ENCODE measurements at places on chromosomes 11 and 22.

GRCh38 chr11:9461760-9462134 is 935 bp downstream of the ZNF143 start:
- no peak for DNase-seq

- DNase-seq, result no peak
These were observed 2.5 kb upstream of the TPST2 start for GRCh38 chr22:26592421-26592891.

DNA sequence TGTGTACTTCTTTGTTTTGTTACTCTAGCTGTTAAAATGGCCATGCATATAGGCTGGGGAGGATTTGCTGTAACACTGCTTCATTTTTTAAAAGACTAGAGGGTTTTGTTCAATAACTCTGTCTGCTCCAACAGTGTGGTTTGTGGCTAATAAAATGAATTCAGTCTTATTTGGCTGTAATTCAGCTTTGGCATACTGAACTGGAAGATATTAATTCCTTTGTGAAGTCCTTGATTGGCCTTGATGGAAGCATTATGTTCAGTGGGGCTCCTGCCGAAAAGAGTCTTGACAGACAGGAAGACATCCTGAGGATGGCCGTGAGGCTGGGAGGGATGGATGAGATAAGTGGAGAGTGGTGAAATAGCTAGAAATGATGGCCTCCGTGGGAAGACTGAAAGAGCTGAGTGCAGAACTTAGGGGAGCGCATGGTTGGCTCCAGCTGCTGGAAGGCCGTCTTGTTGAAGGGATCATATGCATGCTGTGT is 44.8 kb upstream of the MYO18B start:
- DNase-seq, result no peak

GRCh38 chr11:122998727-122999366 is 17.2 kb upstream of the BSX start:
- DNase-seq, result no peak

DNA sequence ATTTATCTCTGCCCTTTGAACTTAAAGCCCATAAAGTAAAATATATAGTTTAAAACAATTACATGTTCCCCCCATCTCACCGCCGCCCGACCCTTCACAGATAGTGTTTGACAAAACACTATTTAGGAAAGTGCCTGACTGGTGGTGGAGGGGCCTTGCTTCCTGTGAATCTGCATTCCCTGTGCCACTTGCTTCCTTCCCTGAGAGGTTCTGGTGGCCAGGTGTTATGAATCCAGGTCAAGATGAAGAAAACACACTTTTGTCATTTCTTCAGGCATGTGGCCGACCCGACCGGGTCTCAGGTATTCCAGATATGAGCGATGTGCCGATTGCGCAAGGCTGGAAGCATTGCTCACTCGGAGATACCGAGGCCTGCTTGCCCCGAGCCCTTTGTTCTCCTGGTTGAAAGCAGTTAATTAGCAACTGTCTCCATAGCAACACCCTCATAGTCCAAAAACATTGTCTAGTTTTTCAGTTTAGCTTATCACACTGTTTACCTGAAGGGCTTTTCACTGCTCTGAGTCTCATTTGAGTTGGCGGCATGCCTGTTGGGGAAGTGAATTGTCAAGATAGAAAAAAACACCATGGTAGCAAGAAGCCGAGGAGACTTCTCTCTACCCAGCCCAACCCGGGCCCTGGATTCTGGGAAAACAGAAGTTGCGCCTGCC is 128.3 kb downstream of the TEAD1 start:
- DNase-seq, result peak; percentile 99

- no peak for DNase-seq
These were observed 33.8 kb upstream of the LRRC32 start for GRCh38 chr11:76704171-76704948.

GRCh38 chr11:19393941-19394340 is 153.2 kb upstream of the E2F8 start:
- DNase-seq, result no peak

GRCh38 chr11:35629914-35630313 is 11.7 kb downstream of the FJX1 start:
- no peak for DNase-seq

DNA sequence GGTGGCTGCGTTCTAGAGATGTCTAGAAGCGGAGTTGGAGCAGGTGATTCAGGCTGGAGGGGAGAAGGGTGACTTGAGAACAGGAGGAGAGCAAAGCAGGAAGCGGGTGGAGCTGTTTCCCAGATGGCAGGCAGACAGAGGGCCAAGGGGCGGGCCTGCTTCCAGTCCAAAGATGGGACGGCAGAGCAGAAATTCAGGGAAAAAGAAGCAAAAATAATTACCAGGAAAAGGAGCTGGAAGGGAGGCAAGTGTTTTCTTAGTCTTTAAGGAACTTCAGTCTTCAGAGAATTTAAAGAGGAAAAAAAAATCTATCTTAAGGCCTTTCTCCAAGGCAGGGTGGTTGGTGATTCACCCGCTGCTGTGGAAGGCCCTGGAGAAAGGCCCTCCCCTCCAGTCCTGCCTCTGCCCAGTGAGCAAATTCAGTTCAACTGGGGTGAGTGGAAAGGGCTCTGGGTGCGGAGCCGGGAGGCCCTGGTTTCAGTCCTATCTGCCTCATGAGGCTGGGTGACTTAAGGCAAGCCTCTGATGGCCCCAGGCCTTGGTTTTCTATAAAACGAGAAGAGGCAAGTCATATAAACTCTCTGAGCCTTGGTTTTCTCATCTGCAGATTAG is 4.5 kb upstream of the CREB3L1 start:
- DNase-seq, result no peak

DNA sequence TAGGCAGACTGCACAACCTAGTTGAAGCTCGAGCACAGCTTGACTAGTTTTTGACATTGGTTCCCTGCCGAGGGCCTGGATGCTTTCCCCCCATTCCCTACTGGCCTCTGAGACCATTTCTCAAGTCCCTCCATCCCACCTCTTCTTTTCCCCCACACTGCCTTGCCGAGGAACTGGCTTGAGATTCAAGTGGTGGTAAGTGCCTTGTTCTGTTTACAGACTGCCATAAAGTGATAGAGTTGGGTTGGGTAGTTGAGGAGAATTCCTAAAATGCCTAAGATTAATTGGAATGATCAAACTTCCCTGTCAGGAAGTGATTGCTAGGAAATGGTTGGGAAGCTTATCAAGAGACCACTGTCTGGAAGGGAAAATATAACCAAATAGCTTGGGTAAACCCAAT is 16.2 kb downstream of the MRPL16 start:
- no peak for DNase-seq

- DNase-seq, result peak; percentile 30
These were observed 52.2 kb downstream of the NFAM1 start for GRCh38 chr22:42379966-42380537.

DNA sequence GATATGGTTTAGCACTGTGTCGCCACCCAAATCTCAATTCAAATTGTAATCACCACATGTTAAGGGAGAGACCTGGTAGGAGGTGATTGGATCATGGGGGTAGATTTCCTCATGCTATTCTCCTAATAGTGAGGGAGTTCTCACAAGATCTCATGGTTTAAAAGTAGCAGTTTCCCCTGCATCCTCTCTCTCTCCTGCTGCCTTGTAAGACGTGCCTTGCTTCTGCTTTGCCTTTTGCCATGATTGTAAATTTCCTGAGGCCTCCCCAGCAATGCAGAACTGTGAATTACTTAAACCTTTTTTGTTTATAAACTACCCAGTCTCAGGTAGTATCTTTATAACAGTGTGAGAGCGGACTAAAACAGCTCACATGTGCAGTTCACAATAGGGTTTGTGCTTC is 1668.7 kb upstream of the RAG2 start:
- DNase-seq, result no peak

- DNase-seq, result no peak
These were observed 27.1 kb downstream of the NXPE2 start for GRCh38 chr11:114705280-114706024.

DNA sequence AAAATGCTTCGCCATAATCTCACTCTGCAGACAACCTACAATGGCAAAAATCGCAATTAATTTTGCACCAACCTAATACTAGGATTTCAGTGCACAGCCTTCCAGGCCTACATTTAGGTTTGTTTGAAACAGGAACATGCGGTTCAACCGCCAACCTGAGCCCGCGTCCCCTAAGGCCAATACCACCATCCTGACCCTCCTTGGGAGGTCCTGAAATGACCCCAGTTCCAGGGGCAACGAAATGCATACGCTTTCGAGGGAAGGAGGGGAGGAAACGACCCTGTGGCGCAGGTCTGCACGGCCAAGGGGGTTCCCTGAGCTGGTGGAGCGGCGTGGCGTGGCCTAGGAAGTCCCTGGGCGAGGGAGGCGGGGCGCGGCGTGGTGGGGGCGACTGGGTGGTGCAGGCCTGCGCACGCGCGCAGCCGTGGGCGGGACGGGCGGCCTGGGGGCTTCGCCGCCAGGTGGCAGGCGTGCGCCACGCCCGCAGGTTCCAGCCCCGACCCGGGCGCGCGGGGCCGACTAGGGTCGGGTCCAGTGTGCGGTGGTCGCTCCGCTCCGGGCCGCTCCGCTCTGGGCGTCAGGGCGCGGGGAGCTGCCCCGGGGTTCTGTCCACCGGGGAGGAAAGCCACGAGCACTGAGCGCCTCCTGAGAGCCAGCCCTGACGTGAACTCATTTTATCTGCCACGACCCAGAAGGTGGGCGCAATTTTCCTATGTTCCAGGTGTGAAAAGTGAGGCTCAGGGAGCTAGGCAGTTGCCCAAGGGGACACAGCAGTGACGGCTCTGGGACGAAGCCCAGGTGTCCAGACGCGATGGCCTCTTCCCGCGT is 94.1 kb downstream of the SWAP70 start:
- peak; percentile 59 for DNase-seq

GRCh38 chr11:75625991-75626888 is 42.6 kb downstream of the MAP6 start:
- no peak for DNase-seq

DNA sequence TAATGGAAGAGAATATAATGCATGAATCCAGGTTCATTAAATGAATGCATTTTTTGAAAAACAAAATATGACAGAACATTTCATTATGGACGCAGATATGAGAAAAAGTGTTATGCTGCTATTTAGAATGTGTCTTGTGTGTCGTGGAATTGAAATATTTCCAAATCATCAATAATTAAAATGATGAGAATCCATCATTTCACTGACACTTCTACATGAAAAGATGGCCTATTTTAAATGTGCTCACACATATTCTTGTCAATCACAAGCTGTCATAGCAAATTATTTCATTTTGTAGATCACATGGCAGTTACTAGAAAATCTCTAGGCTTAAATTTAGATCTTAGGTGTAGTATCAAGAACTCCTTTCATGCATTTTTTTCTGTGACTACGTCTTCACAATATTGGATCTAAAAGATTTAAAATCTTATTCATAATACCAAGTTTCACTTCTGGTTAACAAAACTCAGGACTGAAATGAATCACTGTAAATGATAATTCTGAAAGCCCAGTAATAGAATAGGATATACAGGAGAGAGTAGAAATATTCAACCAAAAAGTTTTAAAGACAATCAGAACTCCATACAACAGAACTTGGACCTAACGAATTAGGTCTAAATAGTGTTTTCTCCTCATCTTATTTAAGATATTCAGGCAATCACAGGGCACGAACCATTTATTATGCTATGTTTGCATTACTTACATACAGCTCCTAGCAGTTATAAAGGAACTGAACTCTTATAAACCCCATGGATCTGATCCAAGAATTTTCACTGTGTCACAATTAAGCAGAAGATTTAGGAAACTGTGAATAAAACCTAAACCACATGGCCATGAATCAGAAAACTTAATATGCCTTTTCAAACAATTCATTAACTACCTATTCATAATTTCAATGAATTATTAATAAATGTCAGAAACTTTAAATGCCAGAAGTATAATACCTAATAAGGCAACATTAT is 67.7 kb downstream of the DCDC1 start:
- no peak for DNase-seq

- no peak for DNase-seq
These were observed 30.1 kb downstream of the RCN1 start for GRCh38 chr11:32121012-32121411.

- no peak for DNase-seq
These were observed 2.2 kb upstream of the P2RX6 start for GRCh38 chr22:21012446-21013407.

DNA sequence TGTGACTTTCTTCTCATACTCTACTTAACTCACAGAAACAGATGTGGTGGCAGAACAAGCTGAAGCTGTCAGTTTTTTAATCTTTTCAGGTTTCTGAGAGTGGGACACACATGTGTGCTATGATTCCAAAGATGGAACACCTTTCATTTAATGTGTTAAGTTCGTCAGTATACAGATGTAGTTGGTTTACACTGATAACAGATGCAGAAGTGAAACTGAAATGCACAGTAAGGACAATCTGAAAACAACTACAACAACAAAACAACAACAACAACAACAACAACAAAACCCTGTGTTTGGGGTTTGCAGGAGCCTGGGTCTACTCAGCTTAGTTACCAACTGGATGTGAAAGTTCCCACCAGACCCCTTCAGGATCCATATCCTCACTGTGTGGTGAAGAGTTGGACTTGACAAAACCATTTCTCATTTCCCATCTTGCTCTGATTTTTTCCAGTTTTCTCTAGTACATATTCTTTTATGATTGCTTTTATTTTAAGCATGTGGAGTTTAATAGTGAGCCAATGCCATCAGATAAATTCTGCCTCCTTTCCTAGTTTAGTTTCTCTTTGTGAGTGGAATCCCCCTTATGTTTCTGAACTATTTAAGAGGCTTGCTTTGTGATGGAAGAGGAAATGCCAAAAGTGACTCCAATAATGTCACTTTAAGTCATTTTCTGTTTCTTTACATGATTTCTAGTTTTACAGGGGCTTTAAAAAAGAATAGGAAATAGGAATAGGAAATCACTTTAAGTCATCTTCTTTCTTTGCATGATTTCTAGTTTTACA is 47.8 kb downstream of the ARHGAP42 start:
- DNase-seq, result no peak

DNA sequence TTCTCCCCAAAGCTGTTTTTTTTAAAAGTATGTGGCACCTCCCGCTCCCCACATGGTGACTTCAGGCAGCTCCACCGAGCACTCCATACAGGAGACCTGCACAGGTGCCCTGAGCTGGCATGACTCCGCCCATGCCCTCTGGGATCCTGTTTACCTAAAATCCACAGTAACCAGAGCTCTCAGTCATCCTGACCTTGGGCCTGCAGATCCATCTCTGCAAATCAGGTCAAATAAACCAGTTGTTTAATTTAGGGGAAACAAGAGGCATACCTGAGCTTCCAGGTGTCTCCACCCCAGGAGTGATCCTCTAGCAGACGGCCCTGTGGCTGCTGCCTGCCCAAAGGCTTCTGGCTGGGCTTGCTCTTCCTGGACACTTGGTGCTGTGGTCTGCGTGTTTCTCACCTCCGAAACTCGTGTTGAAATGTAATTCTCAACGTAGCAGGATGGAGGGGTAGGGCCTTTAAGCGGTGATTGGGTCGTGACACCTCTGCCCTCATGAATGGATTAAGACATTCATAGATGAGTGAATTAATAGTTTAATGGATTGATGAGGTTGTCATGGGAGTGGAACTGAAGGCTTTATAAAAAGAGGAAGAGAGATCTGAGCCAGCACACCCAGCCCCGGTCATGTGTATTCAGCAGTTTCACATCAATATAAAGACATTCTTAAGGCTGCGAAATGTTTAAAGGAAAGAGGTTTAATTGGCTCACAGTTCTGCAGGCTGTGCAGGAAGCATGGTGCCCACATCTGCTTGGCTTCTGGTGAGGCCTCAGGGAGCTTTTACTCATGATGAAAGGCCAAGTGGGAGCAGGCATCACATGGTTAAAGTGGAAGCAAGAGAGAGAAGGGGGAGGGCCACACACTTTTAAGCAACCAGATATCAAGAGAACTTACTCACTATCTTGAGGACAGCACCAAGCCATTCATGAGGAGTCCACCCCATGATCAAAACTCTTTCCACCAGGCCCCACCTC is 34.1 kb downstream of the LINC01488 start:
- no peak for DNase-seq

- no peak for DNase-seq
These were observed 128.5 kb downstream of the SLC1A2 start for GRCh38 chr11:35290876-35291275.

Measured in NCI-H748 treated with DMSO at 0.1 percent for 48 hours (cell line).